Kidney (tissue), 22 donors: ENCODE measurements at places on chromosomes 5 and 9.
A peak's percentile ranks its signal among the peaks of the same experiment; 100 is the strongest.

DNA sequence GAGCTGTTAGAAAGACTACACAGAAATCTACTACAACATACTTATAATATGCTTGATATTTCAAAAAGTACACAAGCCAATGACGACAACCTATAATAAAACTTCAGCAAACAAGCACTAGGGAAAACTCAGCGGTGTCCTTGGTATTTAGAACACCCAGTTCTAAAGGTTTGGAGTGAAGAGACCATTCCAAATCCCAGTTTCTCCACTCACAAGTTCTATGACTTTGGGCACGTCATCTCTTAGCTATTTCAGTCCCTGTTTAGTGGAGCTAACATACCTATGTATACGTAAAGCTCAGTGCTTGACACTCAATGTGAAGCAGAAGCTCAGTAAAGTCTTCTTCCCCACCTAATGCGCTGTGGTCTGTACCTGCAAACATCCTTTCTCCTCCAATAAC, 52.8 kb downstream of the MLLT3 start:
- no peak for DNase-seq

GRCh38 chr9:87102126-87102525, 154.8 kb upstream of the GAS1 start:
- no peak for DNase-seq

DNA sequence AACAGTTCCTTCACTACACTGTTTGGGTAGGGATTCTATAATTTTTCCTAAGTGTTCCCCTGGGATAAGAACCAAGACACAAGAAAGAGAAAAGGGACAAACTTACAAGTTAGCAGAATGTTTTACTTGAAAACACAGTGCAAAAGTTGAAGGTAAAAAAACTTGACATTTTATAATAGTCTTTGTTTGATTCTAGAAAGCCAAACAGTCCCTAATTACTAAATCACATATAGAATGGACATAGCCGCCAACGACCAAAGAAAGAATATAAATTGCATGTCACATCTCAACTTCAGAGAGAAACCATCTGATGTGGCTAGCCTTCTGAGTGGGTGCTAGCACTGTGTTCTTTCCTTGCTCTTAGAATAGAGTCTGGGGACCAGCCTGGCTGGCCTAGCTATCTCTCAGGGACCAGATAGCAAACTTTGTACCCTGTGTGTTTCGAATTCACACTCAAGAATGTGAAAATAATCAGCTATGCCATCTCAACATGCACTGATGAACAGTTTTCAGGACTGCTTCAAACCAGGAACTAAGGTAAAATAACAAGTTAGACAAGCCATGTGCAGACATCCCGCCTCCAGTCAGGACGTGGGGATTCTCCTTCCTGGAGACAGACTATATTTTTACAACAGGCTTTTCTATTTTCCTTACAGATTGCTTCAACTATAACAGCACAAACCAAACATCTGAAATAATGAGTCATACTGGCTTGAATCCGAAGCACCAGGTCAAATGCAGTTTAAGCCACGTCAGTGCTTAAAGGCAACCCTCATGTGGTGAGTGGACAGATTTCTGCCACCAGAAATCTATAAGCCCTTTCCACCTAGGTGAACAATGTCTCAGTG, 53.7 kb downstream of the LHFPL2 start:
- DNase-seq = peak; percentile 90

- DNase-seq = no peak
Observed at GRCh38 chr5:52448111-52448510, 339.6 kb upstream of the ITGA1 start.

GRCh38 chr5:157481265-157481664, 21.3 kb downstream of the NIPAL4 start:
- no peak for DNase-seq

DNA sequence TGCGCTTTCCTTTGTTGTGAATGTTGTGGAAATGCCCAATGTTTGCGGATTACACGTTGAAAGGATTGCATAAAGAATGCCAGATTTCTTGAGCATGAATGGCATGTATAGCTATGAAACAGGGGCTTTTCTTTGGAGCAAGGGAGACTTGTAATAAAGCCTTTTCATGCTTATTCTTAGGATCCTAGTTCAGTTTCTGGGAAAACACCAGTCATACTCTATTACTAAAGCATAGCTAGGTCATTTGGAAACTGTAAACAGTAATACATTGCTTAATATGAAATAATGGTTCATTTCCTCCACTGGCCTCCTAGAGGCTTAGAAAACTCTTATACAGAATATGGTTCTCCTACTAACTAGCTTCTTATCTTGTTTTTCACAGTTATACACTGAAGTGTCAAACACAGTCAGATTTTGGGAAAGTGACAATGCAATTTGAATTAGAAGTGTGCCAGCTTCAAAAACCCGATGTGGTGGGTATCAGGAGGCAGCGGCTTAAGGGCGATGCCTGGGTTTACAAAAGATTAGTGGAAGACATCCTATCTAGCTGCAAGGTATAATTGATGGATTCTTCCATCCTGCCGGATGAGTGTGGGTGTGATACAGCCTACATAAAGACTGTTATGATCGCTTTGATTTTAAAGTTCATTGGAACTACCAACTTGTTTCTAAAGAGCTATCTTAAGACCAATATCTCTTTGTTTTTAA, 104.2 kb downstream of the MELK start:
- DNase-seq = no peak
